ENCODE measurements at places on chromosomes 6 and 20.

DNA sequence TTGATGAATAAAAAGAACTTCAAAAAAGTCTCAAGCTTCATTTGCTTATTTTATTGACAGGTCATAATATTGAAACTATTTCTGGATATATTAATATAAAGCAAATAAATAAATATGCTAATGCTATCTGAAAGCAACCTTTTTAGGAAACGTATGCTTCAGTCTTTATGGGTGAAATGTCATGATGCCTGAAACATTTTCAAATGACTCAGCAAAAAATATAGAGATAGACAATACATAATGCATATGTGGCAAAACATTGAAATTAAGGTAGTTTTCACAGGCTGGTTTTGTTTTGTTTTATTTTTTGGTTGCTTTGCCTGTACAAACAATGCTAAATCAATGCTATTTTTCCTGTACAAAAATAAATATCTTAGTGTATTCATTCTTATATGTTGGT is 194.4 kb upstream of the PLCB4 start:
- no peak overlapping the region for H3K4me3 ChIP-seq
- H3K27ac ChIP-seq, result no peak overlapping the region
- H3K36me3 ChIP-seq, result no peaks in the 10 kb centered on the region
- no peaks in the 10 kb centered on the region for H3K27me3 ChIP-seq
- DNase-seq, result no peak

DNA sequence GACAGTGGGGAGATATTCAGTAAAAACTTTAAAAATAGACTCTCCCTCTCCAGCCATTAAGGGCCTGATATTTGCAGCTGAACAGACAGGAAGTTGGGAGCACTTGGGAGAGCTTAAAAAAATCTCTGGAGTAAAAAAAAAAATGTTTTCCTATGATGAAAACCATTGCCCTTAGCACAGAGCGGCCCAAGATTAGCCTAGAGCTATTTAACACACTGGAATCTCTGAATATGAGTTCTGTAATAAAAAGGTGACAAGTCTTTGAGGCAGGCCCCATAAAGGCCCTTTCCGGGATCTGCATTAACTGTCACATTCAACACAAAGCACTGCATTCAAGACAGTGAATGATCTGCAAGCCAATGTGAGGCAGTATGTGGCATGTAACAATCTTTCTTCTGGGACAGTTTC is 393.7 kb downstream of the ZFAND3 start:
- H3K27me3 ChIP-seq, result no peaks in the 10 kb centered on the region
- H3K4me3 ChIP-seq, result no peak overlapping the region
- H3K36me3 ChIP-seq, result no peaks in the 10 kb centered on the region
- peak overlapping the region; percentile 62 for H3K27ac ChIP-seq
- no peak for DNase-seq
- H3K4me1 ChIP-seq, result peaks cover 46% of the 10 kb centered on the region

GRCh38 chr6:111837007-111837406 is 36.2 kb downstream of the FYN start:
- DNase-seq, result no peak
- no peaks in the 10 kb centered on the region for H3K27me3 ChIP-seq
- H3K4me1 ChIP-seq, result peaks cover 8% of the 10 kb centered on the region
- H3K4me3 ChIP-seq, result no peak overlapping the region

GRCh38 chr6:99334526-99335127 is 14.8 kb downstream of the FAXC start:
- DNase-seq, result no peak
- H3K27me3 ChIP-seq, result no peaks in the 10 kb centered on the region
- H3K27ac ChIP-seq, result no peak overlapping the region

- no peaks in the 10 kb centered on the region for H3K4me1 ChIP-seq
- DNase-seq, result no peak
- no peak overlapping the region for H3K27ac ChIP-seq
Observed at GRCh38 chr6:44617416-44617815, 229.9 kb downstream of the CDC5L start.

DNA sequence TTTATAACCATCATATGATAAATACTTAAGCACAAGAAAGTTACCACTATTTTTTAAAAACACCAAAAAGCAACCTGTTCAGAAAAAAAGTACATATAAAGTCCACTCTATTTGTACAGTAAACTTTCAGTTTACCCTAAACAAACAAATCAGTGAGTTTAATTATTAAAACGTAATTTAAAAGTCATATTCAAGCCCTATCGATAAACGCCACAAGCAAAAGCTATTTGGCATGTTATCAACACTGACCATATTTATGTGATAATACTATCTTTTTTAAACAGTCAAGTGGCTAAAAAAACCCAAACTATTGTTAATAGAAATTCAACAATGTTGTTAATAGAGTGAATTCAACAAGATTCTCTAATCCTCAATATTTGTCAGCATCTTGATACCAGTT is 1.9 kb downstream of the KATNA1 start:
- no peaks in the 10 kb centered on the region for H3K27me3 ChIP-seq
- no peak overlapping the region for H3K27ac ChIP-seq
- peak overlapping the region; percentile 93 for H3K4me3 ChIP-seq
- no peak for DNase-seq

GRCh38 chr6:17165383-17165782 is 63.5 kb downstream of the STMND1 start:
- H3K27me3 ChIP-seq, result no peaks in the 10 kb centered on the region
- DNase-seq, result no peak
- H3K4me3 ChIP-seq, result no peak overlapping the region
- H3K27ac ChIP-seq, result no peak overlapping the region
- no peaks in the 10 kb centered on the region for H3K4me1 ChIP-seq
- H3K36me3 ChIP-seq, result no peaks in the 10 kb centered on the region

DNA sequence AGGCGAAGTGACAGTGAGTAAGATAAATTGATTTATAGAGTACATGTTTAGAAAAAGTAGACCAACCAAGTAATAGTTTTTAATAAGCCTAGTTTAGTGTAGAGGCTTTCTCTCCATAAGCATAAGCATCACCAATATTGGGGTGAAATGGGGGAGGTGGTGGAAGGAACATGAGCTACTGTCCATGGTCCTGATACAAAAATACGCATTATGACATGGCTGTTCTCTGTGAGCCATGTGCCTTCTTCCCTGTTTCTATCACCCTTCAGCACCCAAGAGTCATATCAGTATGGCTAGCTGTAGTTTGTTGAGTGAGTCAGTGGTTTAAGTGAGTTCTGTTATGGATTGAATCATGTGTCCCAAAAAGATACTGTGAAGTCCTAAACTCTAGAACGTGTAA is 150.8 kb downstream of the EDN1 start:
- no peaks in the 10 kb centered on the region for H3K27me3 ChIP-seq
- no peaks in the 10 kb centered on the region for H3K36me3 ChIP-seq
- no peak overlapping the region for H3K4me3 ChIP-seq
- H3K4me1 ChIP-seq, result no peaks in the 10 kb centered on the region
- no peak for DNase-seq
- H3K27ac ChIP-seq, result no peak overlapping the region

GRCh38 chr6:92354270-92354829 is 1065.0 kb downstream of the EPHA7 start:
- no peak for DNase-seq
- no peak overlapping the region for H3K4me3 ChIP-seq
- H3K4me1 ChIP-seq, result no peaks in the 10 kb centered on the region

DNA sequence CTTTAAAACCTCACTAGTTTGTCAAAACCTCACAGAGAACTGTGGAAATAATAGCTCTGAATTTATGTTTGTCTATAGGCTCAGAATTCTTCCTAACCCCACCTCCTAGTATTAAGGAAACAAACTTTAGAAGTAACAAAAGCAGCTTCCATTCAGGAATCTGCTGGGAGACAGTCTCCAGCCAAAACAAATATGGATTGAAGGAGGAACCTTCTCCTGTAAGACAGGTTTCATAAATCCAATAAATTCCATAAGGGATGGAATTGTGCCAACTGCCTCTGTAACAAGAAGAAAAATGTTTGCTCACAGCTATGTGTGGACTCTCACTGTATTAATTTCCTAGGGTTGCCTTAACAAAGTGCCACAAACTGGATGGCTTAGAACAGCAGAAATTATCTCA is 7.5 kb downstream of the SYCP2 start:
- H3K27me3 ChIP-seq, result no peaks in the 10 kb centered on the region
- no peaks in the 10 kb centered on the region for H3K36me3 ChIP-seq
- H3K4me3 ChIP-seq, result no peak overlapping the region
- H3K4me1 ChIP-seq, result no peaks in the 10 kb centered on the region

DNA sequence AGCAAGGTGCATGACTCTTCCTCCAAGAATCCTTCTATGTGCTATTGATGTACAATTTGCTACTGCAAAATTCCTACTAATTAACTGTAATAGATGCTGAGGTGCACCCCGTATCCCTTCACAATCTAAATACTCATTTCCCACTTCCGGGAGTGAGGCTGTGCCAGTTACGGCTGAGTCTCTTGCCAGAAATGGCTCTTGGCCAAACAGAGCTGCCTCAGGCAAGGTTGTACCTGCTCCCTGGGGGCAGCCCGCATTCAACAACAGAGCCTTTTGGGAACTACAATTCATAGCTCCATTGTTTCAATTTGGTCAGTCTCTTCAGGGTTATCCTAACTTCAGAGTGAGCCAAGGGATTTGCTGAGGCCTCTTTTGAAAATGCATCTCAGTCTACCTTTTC is 789.8 kb upstream of the MAP3K7 start:
- no peaks in the 10 kb centered on the region for H3K27me3 ChIP-seq
- H3K36me3 ChIP-seq, result no peaks in the 10 kb centered on the region
- H3K27ac ChIP-seq, result no peak overlapping the region
- H3K4me3 ChIP-seq, result no peak overlapping the region

DNA sequence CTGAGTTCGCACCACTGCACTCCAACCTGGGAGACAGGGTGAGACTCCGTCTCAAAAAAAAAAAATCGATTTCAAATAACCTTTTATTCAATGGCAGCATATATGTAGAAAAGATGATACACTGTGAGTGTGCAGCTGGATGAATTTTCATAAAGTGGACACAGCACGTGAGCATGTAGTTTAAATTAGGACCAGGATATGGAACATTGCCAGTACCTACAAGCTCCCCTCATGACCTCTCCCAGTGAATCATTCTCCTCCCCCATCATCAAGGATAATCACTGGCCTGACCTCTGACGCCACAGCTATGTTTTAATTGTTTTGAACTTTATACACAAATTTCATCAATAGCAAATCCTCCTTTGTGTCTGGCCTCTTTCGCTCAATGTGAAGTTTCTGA is 53.8 kb upstream of the HDAC2 start:
- no peaks in the 10 kb centered on the region for H3K27me3 ChIP-seq
- H3K4me1 ChIP-seq, result no peaks in the 10 kb centered on the region
- H3K4me3 ChIP-seq, result no peak overlapping the region
- no peak for DNase-seq

DNA sequence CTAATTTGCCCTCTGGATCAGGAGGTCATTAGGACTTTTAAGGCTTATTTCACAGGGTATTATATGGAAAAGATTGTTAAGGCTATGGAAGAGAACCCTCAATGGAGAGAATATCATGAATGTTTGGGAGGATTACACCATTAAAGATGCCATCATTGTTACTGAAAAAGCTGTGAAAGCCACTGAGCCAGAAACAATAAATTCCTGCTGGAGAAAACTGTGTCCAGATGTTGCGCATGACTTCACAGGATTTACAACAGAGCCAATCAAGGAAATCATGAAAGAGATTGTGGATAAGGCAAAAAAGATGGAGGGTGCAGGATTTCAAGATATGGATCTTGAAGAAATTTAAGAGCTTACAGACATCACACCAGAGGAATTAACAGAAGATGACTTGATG is 798.3 kb upstream of the SLC35B3 start:
- H3K27ac ChIP-seq, result no peak overlapping the region
- H3K36me3 ChIP-seq, result no peaks in the 10 kb centered on the region
- no peak overlapping the region for H3K4me3 ChIP-seq
- H3K27me3 ChIP-seq, result no peaks in the 10 kb centered on the region
- DNase-seq, result no peak

DNA sequence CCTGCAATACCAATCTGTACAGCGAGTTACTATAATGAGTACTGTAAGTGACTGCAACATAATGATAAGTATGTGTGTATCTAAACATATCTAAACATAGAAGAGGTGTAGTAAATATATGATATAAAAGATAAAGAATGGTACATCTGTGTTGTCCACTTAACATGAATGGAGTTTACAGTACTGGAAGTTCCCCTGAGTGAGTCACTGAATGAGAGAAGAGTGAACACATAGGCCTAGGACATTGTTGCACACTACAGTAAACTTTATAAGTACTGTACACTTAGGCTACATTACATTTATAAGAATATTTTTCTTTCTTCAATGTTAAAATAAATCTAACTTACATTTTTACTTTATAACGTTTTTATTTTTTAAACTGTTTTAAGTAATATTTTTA is 380.4 kb downstream of the MMUT start:
- H3K27ac ChIP-seq, result no peak overlapping the region
- DNase-seq, result no peak
- H3K27me3 ChIP-seq, result no peaks in the 10 kb centered on the region

GRCh38 chr6:147621263-147621662 is 112.8 kb downstream of the SAMD5 start:
- no peak overlapping the region for H3K4me3 ChIP-seq
- DNase-seq, result no peak
- H3K27ac ChIP-seq, result no peak overlapping the region
- no peaks in the 10 kb centered on the region for H3K36me3 ChIP-seq
- no peaks in the 10 kb centered on the region for H3K4me1 ChIP-seq

DNA sequence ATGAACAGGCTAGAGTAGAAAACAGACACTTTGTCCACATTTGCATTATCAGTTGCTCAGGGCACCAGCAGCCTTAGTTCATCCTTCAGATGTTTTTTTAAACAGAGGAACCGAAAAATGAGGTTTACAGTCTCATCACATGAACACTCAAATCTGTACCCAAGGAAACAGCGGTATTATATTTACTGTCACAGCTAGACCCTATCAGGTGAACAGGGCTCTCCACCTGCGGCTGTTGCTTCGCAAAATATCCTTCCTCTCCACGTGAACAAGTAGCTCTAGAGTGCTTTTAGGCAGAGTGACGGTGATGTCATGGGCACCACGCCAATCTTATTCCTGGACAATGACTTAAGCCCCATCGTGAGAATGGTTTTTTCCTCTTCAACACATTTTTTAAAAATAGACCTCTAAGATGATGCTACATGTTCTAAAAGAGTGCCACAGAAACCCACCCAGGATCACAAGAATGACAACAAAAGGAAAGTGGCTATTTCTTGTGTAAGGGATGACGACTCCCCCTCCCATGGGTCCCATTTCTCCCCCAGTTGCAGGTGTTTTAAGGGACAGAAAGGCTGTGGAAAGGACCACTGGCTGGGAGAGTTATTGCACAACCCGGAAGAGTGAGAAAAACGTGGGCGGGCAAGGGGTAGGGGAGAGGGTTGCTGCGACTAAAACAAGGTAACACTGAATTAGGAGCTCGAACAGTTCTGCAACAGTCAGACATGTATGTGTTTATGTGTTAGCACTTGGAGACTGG is 77.7 kb downstream of the EFHC1 start:
- DNase-seq, result no peak
- H3K27ac ChIP-seq, result no peak overlapping the region
- peaks cover 13% of the 10 kb centered on the region for H3K4me1 ChIP-seq
- H3K27me3 ChIP-seq, result no peaks in the 10 kb centered on the region

DNA sequence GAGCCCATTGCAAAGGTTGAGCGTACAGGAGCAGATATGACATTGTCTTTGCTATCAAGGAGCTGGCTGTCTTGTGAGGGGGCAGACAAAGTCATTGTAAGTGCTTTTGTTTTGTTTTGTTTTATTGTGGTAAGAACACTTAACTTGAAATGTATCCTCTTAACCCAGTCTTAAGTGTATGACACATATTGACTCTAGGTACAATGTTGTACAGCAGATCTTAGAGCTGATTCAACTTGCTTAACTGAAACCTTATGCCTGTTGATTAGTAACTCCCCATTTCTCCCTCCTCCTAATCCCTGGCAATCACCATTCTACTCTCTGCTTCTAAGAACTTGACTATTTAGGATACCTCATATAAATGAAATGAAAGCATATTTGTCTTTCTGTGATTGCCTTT is 429.0 kb downstream of the BMP2 start:
- no peak for DNase-seq
- H3K36me3 ChIP-seq, result no peaks in the 10 kb centered on the region
- H3K4me3 ChIP-seq, result no peak overlapping the region
- H3K27me3 ChIP-seq, result no peaks in the 10 kb centered on the region
